ENCODE measurements at places on chromosomes 16 and 17.
A peak's percentile ranks its signal among the peaks of the same experiment; 100 is the strongest.

DNA sequence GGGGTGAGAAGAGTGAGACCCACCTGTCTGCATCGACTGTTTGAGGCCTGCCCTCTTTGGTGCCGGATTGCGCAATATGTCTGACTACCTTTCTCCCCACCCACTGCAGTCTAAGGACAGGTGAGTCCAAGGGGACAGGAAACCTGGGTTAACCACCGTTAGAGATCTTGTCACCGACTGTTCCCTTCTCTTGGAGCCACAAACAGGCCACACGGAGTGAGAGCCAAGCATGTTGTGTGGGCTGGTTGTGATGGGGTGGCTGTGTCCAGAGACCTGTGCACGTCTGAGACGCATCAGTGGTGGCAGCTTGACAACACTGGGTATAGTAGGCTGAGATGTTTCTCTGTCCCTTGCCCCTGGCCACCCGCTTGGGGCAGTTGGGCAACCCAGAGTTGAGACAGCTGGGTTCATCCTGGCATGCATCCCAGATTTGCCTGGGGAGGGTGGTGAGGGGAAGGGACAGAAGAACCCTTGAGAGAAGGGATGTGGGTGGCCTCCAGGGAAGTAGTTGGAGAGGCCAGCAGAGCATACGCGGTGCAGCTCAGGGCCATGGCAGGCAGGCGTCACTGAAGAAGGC is 21.4 kb downstream of the MPRIP start:
- no peak for DNase-seq

GRCh38 chr16:3113765-3114479 is 1.5 kb downstream of the ZNF205 start:
- DNase-seq: no peak

DNA sequence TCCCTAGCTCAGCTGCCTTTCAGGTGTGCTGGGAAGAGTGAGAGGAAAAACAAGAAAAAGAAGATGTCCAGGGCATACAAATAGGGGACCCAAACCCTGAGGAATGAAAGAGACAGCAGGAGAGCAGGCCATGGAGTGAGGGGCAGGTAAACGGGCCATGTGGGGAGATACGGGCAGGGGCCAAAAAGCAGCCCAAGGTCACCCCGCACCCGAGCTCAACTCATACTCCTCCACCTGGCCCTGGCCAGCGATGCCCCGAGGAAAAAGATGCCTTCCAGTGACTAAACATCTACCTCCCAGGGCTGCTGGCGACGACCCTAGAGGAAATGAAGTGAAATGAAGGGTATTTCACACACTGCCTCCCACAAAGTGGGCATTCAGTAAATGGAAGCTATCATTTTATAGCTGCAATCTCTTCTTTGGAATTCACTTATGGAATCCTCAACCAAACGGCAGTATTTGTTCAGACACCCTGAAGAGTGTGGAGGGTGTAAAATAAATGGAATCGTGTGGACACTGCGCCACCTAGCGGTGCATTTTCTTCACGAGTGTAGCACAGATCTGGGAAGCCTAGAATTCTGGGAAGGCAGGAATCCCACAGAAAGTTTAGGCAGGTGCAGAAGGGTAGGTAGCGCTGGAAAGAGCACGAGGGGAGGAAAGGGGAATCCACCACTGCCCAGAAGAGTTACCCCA is 14.9 kb downstream of the ELAC2 start:
- peak; percentile 17 for DNase-seq

GRCh38 chr17:40158438-40159013 is 18.2 kb downstream of the CASC3 start:
- DNase-seq: no peak

DNA sequence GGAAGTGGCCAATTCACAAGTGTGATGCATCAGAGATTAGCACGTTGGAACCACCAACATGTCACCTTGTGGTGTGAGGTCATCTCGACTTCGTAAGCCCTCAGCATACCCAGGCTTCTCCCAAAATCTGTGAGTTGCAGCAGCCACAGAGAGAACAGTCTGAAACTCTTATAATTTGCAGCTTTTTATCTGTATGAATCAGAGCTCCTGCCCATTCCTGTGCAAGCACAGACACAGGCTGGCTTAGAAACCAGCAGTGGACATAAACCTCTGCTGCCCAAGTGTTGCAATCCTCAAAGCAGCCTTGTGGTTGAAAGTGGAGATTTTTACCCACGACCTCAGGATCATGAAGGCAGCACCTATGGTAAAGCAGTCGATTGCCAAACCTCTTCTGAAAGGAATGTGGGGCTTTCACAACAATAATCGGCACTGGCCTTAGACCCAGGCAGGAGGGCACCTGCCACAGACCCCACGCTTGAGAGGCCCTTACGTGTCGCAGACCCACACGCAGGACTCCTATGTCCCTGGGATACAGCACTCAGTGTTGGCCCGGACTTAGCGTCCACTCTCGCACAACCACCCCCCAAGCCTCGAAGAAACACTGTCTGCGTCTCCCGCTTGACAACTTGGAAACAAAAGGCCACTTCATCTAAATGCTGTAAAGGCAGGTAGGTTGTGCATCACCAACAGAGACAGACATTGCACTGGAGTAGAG is 24.5 kb upstream of the OSGIN1 start:
- peak; percentile 33 for DNase-seq

DNA sequence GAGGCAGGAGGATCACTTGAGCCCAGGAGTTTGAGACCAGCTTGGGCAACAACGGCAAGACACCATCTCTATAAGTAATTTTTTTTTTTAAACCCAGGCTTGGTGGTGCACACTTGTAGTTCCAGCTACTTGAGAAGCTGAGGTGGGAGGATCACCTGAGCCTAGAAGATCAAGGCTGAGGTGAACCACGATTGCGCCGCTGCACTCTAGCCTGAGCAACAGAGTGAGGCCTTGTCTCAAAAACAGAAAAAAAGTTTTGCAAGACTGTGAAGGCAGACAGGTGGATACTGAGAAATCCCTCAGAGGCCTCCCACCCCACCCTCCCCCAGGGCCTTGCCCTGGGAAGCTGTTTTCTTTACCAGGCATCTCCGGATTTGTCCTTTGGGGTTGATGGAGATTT is 125.4 kb downstream of the MGAT5B start:
- no peak for DNase-seq

DNA sequence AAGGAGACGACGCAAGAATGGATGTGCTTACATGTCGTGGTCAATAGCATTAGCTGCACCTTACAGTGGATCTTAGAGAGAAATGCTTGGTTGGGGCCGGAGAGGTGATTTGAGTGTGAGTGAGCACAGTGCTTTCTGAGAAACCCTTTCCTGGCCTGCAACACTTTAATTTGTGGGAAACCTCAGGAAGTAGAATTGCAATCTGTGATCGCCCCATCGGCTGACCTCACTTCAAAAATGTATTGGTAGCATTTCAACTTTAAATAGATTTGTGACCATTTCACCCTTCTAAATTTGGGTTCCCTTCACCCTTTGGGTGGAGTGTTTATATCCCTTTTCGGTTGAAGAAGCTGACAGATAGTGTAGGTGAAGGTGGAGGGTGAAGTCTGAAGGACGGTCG is 13.2 kb downstream of the PRKCB start:
- DNase-seq: no peak

DNA sequence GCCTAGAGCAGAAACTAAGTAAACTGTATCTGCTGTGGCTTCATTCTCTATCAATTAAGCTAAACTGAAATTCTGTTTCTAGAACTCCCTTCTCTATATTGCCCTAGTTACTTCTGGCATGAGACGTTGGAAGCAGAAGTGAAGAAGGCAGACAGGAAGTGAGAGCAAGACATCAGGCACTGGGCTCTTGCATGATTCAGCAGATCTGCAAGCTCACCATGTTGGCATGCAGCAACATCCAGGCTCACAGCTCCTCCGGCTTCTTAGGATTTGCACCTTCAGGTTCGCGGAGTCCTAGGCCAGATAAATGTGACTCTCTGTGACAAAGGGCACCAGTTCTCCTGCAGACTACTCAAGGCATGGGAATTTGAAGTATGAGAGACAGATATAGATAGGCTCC is 148.3 kb downstream of the CDH8 start:
- DNase-seq: peak; percentile 7

DNA sequence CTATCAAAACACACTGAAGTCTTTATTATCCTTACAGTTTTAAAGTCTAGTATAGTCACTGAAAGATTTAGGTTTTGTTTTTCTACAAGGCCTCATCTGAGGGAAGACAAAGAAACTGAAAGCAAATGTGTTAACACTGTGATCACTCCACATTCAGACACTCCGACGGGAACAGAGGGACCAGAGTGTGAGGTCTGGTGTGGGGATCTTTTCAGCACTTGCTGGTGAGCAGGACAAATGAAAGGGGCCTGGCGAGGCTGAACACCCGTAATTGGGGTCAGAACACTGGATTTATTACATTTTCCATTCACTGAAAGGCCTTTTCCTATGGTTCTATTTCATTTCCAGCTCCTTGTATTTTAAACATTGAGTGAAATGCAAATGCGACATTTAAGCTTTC is 910.5 kb downstream of the CDH11 start:
- no peak for DNase-seq

DNA sequence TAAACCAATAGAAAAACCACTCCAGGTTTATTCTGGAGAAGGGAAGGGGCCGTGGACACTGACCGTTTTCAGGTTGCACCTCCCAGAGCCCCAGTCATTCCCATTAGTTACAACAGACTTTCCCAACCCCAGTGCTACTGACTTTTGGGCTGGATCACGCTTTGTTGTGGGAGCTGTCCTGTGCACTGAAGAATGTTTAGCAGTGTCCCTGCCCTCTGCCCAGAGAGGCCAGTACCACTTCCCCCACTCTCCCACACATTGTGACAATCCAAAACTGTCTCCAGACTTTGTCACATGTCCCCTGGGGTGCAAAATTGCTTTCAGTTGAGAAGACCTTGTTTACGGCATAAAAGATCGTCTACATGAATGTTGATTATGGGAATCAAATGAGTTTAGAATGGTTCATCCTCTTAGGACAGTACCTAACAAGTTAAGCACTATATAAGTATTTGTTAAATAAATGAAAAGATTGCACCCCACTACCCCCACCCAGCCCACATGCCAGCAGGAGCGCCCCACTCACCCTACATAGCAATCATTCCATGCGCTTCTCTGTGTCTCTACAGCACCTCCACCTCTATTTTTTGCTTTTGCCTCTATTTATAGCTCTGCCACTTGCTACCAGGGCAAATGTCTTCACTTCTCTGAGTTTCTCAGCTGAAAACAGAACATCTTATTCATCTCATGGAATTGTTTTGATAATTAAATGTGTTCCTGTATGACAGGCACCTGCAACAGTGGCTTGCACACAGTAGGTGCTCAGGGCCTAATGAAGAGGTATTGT is 104.9 kb downstream of the AXIN2 start:
- no peak for DNase-seq

DNA sequence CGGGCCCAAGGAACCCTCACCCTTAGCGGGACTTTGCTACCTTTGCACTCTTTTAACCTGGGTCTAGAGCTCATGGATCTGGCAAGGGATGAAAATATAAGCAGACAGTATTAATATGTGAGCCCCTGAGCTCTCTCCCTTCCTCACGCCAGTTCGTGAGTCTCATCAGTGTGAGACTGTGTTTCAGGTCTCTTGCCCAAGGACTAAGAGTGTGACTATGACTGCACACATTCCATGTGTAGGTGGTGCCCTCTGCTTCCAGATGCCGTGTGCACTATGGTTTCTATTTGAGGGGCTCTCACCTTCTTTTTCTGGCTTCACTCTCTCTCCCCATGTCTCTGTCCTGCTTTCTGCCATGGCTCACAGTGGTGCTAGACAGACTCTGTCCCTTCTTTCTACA is 40.5 kb downstream of the DHRS7B start:
- peak; percentile 17 for DNase-seq

DNA sequence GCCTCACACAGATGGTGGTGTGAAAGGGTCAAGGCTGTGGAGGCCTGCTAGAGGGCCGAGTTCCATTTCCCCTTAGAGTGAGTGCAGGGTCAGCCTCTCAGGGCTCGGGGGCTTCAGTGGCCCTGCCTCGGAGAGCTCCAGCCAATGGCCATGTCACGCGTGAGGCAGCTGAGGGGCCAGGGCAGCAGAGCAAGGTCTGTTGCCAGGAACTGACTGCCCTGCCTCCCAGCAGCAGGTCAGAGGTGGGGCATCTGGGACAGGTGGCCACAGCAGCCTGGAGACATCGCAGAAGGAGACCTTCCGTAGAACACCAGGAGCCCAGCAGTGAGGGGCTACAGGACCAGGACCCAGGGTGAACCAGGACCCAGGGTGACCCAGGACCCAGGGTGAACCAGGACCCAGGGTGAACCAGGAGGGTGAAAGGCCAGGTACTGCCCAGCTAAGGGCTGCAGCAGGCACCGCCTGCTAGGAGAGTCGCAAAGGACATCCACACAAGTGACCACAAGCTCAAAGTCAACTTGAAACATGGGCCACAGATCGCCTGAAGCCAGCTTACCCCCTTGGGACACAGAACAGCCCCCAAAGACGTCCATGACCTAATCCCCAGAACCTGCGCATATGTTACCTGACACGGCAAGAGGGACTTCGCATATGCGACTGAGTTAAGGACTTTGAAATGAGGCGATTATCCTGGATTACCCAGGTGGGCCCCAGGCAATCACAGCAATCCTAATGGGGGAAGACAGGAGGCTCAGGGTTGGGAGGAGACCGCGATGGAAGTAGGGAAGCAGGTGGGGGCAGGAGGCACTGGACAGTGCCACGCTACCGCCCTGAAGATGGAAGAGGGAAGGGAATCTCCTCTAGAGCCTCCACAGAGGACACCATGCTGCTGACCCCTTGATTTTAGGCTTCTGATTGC is 4.8 kb upstream of the MEAK7 start:
- no peak for DNase-seq
